ENCODE measurements at places on chromosomes 7 and 10. TPM values are rescaled to one million over a fixed set of nuclear protein-coding genes. Genes with fewer than 3 reads are reported as not detected.

DNA sequence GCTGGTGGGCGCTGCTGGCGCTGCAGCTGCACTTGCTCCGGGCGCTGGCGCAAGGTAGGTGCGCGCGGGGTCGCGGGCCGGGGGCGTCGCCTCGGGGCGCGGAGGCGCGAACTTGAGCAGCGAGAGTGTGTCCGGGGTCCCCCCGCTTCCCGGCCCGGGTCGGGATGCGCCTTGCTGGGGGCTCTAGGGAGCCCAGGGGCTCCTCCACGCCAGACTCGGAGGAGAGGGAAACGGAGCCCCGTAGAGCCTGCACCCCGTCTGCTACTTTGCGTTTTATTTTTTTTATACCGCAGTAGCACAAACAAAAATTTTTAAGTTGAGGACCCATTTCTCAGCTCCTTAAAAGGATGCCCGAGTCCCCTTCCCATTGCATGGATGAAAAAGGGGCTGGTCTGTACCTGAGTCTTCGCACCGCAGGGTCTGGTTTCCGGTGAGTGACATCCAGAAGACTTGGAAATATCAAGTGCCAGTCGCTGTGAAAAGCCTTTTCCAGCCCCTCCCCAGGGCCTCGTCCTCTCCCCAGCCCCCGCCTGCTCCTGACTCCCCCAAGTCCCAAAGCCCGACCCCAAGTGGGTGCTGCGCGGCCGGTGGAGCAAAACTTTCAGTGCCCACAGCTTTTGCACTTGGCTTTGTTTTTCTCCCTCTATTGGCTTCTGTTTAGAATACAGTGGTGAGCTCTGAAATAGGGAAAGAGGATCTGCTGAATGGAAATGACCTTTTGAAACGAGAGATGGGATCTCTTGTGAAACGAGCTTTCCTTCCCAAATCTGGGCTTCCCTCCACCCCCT lies 973 bp downstream of the SDK1 start:
- H3K36me3 ChIP-seq, result no peaks in the 10 kb centered on the region
- H3K4me1 ChIP-seq, result peaks cover 15% of the 10 kb centered on the region
- H3K27me3 ChIP-seq, result peaks cover 28% of the 10 kb centered on the region
- H3K4me3 ChIP-seq, result peak overlapping the region; percentile 82
- no peak overlapping the region for H3K27ac ChIP-seq
- DNase-seq, result peak; percentile 71

GRCh38 chr10:66283874-66284464 lies 641.9 kb upstream of the LRRTM3 start:
- no peaks in the 10 kb centered on the region for H3K36me3 ChIP-seq
- no peaks in the 10 kb centered on the region for H3K27me3 ChIP-seq
- DNase-seq, result no peak
- no peak overlapping the region for H3K4me3 ChIP-seq
- H3K27ac ChIP-seq, result no peak overlapping the region

DNA sequence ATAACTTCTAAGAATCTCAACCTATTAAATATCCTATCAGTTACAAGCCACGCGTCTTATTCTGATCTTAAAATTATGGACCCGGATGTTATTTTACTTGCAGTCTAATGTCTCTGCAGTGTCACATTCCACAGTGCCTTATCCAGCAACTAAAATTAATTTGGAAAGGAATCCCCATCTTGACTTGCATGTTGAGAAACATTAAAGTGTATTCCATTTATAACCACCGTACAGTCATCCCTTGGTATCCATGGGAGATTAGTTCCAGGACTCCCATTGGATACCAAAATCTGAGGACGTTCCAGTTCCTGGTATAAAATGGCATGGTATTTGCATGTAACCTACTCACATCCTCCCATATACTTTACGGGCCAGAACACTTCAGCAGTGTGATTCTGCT lies 194.7 kb downstream of the ARHGAP21 start:
- no peak for DNase-seq
- no peaks in the 10 kb centered on the region for H3K4me1 ChIP-seq
- no peak overlapping the region for H3K4me3 ChIP-seq

GRCh38 chr10:20959242-20959641 lies 62.1 kb upstream of the NEBL start:
- no peaks in the 10 kb centered on the region for H3K27me3 ChIP-seq
- H3K4me1 ChIP-seq, result no peaks in the 10 kb centered on the region
- no peak overlapping the region for H3K4me3 ChIP-seq
- H3K27ac ChIP-seq, result no peak overlapping the region

DNA sequence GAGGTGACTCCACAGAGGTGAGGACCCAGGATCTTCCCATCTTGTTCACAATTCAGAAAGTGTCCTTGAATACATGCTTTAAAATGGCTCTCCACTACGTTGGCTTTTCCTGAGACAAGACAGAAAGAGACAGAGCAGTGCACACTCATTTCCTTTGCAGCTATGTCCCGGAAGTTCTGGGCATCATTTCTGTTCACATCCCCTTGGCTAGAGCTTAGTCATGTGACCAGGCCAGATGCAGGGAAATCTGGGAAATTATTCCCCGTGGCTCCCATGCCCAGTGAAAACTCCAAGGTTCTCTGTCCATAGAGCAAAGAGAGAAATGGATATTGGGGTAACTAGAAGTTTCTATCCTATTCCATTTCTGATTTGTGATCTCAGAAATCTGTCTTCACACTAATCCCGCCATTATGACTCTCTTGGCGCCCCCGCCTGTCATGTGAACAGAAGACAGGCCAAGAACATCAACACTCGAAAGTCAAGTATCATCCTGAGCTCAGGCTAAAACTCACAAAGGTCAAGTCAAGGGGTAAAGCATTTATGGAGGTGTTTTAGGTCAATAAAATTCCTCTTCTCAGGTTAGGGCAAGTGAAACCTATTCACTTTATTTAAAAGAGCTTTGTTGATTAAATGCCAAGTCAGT lies 251.4 kb upstream of the HABP2 start:
- H3K36me3 ChIP-seq, result no peaks in the 10 kb centered on the region
- H3K27ac ChIP-seq, result no peak overlapping the region
- no peaks in the 10 kb centered on the region for H3K27me3 ChIP-seq
- peak; percentile 59 for DNase-seq
- no peaks in the 10 kb centered on the region for H3K4me1 ChIP-seq

- no peaks in the 10 kb centered on the region for H3K4me1 ChIP-seq
- H3K27ac ChIP-seq, result no peak overlapping the region
- no peak overlapping the region for H3K4me3 ChIP-seq
- no peak for DNase-seq
- no peaks in the 10 kb centered on the region for H3K27me3 ChIP-seq
Observed at GRCh38 chr7:36005876-36006275, 147.2 kb upstream of the EEPD1 start.

DNA sequence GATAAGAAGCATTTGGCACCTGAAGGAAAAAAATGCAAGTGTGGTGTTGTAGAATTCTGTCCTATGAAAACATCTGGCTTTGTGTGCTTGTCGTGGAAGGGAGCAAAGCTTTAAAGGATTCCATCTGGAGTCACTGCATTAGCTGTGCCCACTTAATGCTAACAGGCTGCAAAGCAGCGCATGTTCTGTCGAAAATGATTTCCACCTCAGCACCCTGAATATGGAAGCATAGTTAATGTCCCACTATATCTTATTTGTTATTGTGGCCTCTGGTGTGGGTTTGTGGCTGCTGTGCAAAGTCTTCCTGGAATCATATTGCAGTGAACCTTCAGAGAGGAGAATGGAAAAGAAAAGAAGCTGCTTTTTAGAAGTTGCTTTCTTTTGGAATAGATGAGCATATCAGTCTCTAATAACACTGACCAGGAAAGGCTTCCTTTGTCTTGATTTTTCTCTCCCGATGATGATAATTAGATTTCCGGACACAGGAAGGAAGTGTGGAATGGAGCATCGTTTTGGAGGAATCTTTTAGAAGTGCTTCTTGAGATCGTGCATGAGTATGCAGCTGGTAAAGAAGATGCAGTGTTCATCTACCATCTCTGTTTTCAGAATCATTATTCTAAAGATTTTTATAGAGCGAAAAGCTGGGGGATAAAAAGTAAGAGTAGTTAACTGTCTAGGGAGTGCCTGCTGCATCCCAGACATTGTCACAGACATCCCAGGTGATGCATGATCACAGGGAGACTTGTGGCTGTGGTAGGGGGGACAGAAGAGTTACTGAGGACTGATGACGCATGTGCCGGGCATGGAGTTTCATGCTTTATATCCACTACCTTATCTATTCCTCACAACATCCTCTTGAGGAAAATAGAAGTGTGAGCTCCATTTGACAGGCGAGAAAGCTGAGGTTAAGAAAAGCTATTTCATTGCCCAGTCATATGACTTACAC lies 54.6 kb downstream of the TEX36 start:
- no peak for DNase-seq
- H3K27me3 ChIP-seq, result no peaks in the 10 kb centered on the region
- H3K4me1 ChIP-seq, result no peaks in the 10 kb centered on the region
- no peaks in the 10 kb centered on the region for H3K36me3 ChIP-seq
- H3K4me3 ChIP-seq, result no peak overlapping the region

DNA sequence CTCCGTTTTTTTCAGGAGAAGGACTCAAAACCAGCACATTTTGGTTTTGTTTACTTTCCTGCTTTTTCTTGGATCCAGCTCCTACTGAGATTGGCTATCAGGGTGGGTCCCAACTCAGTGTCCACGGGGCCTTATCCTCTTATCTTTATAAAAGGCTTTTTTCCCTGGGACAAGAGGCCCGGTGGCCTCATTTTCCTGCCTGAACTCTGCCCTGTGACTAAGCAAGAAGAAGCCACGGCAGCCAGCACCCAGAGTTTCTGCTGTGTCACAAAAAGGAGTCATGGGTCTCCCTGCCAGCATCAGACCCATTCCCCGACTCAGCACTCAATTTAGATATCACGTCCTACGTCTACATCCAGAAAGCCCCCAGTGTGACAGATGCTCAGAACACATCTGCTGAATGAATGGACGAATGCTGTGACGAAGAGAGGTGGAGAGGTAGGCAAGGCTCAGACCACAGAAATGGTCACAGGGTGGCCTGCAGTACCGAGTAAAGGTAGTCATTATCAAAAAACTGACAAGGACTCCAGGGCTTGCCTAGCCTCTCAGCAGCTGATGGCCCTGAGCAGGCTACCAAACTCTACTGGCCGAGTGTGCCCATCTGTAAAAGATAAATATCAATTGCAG lies 16.7 kb downstream of the DLG5 start:
- no peaks in the 10 kb centered on the region for H3K36me3 ChIP-seq
- H3K27me3 ChIP-seq, result no peaks in the 10 kb centered on the region
- H3K4me3 ChIP-seq, result no peak overlapping the region
- peak overlapping the region; percentile 45 for H3K27ac ChIP-seq
- no peak for DNase-seq

DNA sequence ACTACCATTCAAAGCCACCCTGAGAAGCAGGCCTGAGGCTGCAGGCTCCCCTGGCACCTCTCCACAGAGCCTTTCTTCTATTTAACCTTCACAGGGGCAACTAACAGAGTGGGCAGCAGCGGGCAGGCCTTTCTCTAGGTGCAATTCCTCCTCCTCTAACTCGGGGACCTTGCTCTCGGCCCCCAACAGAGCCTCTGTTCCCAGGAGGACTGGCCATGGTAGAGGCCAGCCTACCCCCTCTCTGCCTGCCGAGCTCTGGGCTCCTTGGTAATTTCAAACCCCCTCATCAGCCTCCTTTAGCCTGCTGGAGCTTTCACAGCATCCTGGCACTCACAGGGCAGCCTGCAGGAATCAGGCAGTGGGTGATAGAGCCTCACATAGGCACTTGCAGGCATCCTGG lies 920.8 kb upstream of the ZNF722 start:
- no peaks in the 10 kb centered on the region for H3K27me3 ChIP-seq
- no peak overlapping the region for H3K4me3 ChIP-seq
- no peak for DNase-seq
- no peaks in the 10 kb centered on the region for H3K4me1 ChIP-seq
- H3K27ac ChIP-seq, result no peak overlapping the region

GRCh38 chr7:148182264-148182663 lies 408.3 kb upstream of the C7orf33 start:
- no peak overlapping the region for H3K4me3 ChIP-seq
- no peaks in the 10 kb centered on the region for H3K27me3 ChIP-seq
- no peaks in the 10 kb centered on the region for H3K4me1 ChIP-seq
- no peaks in the 10 kb centered on the region for H3K36me3 ChIP-seq
- H3K27ac ChIP-seq, result no peak overlapping the region
- DNase-seq, result no peak

- no peak overlapping the region for H3K4me3 ChIP-seq
- H3K27me3 ChIP-seq, result no peaks in the 10 kb centered on the region
- H3K4me1 ChIP-seq, result no peaks in the 10 kb centered on the region
- no peak for DNase-seq
Observed at GRCh38 chr10:100153239-100153825, 32.5 kb downstream of the ERLIN1 start.

DNA sequence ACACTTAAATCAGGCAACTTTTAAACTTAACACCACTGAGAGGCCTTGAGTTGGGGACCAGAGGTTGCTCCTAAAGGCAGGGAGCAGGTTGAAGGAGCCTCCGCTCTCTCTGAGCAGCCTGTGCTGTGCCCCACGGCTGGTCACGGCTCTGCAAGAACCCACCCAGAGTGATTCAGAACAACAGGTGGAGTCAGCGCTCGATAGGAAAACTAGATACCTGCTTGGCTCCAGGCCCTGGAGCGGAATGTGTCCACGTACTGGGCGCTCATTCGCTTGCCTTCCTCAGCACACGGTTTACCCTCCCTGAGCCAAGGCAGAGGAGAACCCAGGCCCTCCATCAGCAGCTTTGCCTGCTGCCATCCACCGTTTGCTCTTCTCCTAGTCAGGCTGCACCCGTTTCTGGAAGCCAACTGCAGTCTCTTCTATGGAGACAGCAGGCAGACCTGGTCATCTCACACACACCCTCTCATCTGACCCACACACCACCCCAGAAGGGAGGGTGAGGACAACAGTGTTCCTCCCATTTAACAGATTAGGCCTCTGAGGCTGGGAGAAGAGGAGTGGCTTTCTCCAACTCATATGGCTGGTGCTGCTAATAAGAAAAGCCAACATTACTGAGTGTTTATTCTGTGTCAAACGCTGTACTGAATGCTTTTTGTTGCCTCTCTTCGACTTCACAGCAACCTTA lies 37.6 kb upstream of the PDCD4 start:
- no peak overlapping the region for H3K4me3 ChIP-seq
- no peak overlapping the region for H3K27ac ChIP-seq
- 0 out of 2 replicates have a peak, but pooled peaks cover 5% of the 10 kb centered on the region for H3K4me1 ChIP-seq
- no peaks in the 10 kb centered on the region for H3K27me3 ChIP-seq
- no peaks in the 10 kb centered on the region for H3K36me3 ChIP-seq
- no peak for DNase-seq

DNA sequence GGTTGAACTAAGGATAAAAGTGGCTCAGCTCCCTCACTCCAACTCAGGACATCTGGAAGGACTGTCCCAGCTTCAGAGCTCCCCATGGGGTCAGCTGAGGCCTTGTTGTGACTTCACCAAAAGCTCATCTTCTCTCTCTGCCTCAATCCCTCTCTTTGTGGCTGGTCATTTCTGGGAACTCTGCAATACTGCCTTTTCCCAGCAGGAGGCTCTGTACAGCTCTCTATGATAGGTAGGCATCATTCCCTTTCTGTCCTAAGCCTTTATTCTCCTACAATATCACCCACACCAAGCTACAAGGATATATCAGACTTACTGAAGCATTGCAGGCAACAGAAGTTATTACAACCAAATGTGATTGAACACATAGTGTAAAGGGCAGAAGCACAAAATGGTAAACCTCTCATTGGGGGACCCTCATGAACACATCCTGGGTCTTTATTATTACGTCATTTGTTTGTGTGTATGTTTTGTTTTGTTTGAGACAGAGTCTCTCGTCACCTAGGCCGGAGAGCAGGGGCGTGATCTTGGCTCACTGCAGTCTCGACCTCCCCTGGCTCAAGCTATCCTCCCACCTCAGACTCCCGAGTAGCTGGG lies 36.7 kb upstream of the PRPS1L1 start:
- peak; percentile 69 for DNase-seq
- no peak overlapping the region for H3K27ac ChIP-seq
- H3K36me3 ChIP-seq, result no peaks in the 10 kb centered on the region
- no peaks in the 10 kb centered on the region for H3K4me1 ChIP-seq
- no peaks in the 10 kb centered on the region for H3K27me3 ChIP-seq

Gene CRYGN
- 0.59 TPM for total RNA-seq

Gene MINDY4
- 3.1 TPM for total RNA-seq

Data from GM23338 (cell line).